SK-MEL-5 (cell line): ENCODE measurements at places on chromosomes 4 and X.

- no peak for DNase-seq
These were observed 631.5 kb downstream of the PCDH7 start for GRCh38 chr4:31351695-31352094.

DNA sequence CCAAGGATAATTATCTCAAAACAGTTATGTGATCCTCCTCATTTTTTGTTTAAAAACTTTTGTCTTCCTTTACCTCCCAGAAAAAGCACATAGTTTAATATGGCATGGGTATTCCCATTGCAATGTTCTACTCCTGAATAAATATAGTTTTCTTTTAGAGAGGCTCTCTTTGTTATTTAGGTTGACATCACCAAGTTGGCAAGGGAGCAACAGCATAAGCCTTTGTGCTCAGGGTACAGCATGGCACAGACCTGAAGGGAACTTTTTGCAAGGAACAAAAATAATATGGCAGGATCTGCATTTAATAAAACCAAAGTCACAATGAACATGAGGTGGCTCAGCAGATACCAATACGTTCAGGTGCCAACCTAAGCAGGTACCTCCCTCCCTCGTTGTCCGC is 47.1 kb upstream of the NPY2R start:
- no peak for DNase-seq

DNA sequence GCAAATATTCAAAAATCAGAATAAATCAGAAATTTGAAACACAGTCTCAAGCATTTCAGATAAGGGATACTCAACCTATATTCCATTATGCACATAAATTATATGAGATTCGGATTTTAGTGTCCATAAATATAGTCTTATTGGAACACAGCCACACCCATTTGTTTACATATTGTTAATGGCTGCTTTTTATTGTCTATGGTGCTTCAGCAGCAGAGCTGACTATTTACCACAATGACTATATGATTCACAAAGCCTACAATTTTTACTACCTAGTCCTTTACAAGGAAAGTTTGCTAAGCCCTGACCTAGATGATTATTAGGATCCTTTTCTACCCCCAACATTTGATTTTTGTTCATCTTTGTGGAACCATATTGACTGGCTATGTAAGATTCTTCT is 63.9 kb downstream of the IL1RAPL1 start:
- no peak for DNase-seq

DNA sequence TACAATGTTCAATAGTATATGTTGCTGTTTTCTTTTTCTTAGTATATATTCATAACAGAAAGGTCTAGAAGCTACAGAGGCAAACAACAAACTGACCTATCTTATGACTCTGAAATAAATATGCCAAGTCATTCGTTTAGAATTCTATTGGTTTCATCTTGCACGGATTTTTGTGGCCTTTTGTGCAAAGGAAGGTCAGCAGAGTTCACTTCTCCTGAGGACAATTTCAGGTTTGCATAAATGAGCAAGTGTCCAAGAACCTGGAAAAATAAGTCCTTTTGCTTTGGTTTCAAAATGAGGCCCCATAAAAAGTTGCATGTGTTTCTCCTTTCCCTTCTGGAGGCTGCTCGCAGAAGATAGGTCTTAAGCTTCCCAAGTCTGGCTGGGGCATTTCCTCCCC is 156.9 kb downstream of the APBB2 start:
- DNase-seq = no peak

DNA sequence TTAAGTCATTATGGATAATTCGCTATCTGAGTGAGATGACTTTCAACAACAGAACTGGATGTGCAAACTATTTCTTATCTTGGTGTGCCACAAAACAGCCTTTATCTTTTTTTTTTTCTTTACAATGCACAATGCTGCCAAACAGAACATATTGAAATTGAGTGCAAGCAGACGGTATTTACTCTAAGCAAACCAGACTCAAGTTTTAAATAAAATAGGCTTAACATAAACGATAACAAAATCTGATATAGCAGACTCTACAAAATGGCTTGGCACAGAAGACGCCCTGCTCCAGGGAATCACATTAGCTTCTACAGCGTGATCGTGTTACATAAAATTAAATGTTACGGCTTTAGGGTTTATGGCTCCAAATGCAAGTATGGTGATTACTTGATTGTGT is 9.6 kb upstream of the STK32B start:
- DNase-seq = no peak
